ENCODE measurements at places on chromosomes 2 and 18. TPM values are rescaled to one million over a fixed set of nuclear protein-coding genes. Genes with fewer than 3 reads are reported as not detected.

The FTCDNL1 gene
- total RNA-seq, result 7.1 TPM

The PLEK gene
- 104 TPM for total RNA-seq

The SLC19A3 gene
- not detected for total RNA-seq

The COL4A3 gene
- 15.2 TPM for total RNA-seq

The C2orf81 gene
- total RNA-seq, result 1.7 TPM

The GTF3C2 gene
- total RNA-seq, result 73.8 TPM

The DYNC1I2 gene
- 65.3 TPM for total RNA-seq

The CPS1 gene
- total RNA-seq, result 4.1 TPM

The OBSL1 gene
- 31.0 TPM for total RNA-seq

The TMEM178A gene
- 0.49 TPM for total RNA-seq

The MYO3B gene
- not detected for total RNA-seq

The CDH2 gene
- total RNA-seq, result 32.1 TPM

The OSBPL1A gene
- 24.5 TPM for total RNA-seq

The MARCO gene
- total RNA-seq, result 18.0 TPM

The CYP27A1 gene
- 20.5 TPM for total RNA-seq

DNA sequence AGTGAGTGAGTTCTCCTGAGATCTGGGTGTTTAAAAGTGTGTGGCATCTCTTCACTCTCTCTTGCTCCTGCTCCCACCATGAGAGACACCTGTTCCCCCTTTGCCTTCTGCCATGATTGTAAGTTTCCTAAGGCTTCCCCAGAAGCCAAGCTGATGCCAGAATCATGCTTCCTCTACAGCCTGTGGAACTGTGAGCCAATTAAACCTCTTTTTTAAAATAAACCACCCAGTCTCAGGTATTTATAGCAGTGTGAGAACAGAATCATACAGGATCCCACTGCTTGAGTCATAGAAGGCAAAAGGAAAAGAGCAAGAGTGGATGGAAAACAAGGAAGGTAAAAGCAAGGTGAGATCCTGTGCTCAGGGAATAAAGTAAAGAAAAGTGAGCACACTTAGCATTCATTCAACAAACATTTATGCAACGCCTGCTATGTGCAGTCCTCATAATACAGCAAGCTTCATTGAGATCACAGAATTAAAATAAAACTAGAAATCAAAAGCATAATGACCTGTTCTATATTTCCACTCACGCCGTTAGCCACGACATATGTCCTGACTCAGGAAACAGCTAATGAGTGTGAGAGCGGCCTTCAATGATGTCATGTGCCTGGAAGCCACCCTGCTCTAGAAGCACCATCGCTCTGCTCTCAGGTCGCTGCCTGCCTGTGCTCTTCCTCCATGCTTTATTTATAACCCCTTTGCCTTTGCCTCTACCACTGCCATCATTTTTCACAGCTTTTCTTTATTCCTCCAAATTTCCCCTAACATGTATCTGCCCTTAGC is 11.3 kb upstream of the COPS8 start:
- peaks cover 12% of the 10 kb centered on the region for H3K4me1 ChIP-seq
- DNase-seq, result no peak
- no peak overlapping the region for H3K4me3 ChIP-seq
- no peaks in the 10 kb centered on the region for H3K36me3 ChIP-seq
- H3K27me3 ChIP-seq, result no peaks in the 10 kb centered on the region

- no peak overlapping the region for H3K27ac ChIP-seq
- H3K36me3 ChIP-seq, result no peaks in the 10 kb centered on the region
- no peaks in the 10 kb centered on the region for H3K27me3 ChIP-seq
- no peak overlapping the region for H3K4me3 ChIP-seq
- H3K4me1 ChIP-seq, result no peaks in the 10 kb centered on the region
- DNase-seq, result no peak
These were observed 100.5 kb downstream of the TACR1 start for GRCh38 chr2:75098856-75099255.

GRCh38 chr2:63983986-63984605 is 35.1 kb downstream of the VPS54 start:
- no peak for DNase-seq
- H3K4me3 ChIP-seq, result no peak overlapping the region
- peaks cover 16% of the 10 kb centered on the region for H3K36me3 ChIP-seq
- H3K4me1 ChIP-seq, result no peaks in the 10 kb centered on the region
- no peak overlapping the region for H3K27ac ChIP-seq

- peaks cover 9% of the 10 kb centered on the region for H3K36me3 ChIP-seq
- H3K27me3 ChIP-seq, result no peaks in the 10 kb centered on the region
- DNase-seq, result no peak
- no peak overlapping the region for H3K4me3 ChIP-seq
- H3K4me1 ChIP-seq, result peaks cover 20% of the 10 kb centered on the region
These were observed 45.7 kb upstream of the ASPRV1 start for GRCh38 chr2:70007151-70007550.

DNA sequence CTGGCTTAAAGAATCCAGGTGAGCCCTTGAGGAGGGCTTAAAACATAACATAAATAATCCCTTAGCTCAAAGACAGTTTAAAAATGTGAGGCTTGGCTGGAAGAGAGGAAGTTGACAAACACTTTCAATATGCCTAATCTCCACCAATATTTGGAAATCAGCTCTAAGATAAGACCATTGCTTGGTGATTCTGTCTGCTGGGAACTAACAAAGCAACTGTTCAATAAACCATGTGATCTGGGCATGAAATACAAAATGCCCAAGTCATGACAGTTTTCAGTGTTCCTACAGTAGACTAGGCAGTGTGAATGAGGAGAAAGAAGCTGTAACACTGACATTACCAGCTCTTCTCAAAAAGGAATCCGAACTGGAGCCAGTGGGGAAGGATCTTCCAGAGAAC is 10.7 kb downstream of the MFF start:
- no peaks in the 10 kb centered on the region for H3K27me3 ChIP-seq
- no peak overlapping the region for H3K27ac ChIP-seq
- H3K4me3 ChIP-seq, result no peak overlapping the region

DNA sequence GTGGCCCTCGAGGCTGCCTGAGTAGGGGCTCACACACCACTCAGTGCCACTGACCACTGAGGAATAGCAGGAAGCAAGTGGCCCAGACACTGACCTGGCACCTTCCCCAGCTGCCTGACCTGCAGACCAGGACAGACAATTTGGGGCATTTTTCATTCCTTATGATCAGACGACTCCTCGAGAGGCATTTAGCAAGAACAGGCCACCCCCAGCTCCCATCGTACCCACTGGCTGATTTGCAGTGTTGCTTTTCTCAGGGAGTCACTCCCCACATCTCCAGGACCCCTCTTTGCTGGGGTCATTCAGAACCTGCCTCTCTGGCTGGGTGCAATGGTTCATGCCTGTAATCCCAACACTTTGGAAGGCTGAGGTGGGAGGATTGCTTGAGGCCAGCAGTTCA is 185.7 kb downstream of the HAUS1 start:
- no peak for DNase-seq
- no peaks in the 10 kb centered on the region for H3K4me1 ChIP-seq
- H3K36me3 ChIP-seq, result no peaks in the 10 kb centered on the region
- no peaks in the 10 kb centered on the region for H3K27me3 ChIP-seq

GRCh38 chr2:208065476-208065875 is 40.1 kb upstream of the PLEKHM3 start:
- no peaks in the 10 kb centered on the region for H3K4me1 ChIP-seq
- no peaks in the 10 kb centered on the region for H3K36me3 ChIP-seq
- DNase-seq, result no peak
- H3K27me3 ChIP-seq, result no peaks in the 10 kb centered on the region
- H3K4me3 ChIP-seq, result no peak overlapping the region
- no peak overlapping the region for H3K27ac ChIP-seq

DNA sequence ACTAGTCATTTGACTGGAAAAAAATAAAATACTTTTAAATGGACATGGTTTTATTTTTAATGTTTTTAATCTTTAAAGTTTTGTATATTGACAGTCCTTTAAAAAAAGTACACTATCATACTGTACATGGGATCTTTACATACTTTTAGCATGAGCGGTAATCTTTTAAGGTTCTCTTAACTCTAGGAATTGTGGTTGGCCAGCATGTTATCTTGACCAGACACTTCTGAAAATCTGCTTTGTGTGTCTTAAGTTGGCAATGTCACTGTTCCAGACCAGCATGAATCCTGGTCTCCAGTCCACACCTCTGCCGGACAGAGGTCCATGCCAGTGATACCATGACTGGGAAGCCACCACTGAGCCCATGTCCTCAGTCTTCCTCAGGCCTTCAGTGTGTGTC is 17.7 kb downstream of the ITGB1BP1 start:
- no peaks in the 10 kb centered on the region for H3K27me3 ChIP-seq
- no peaks in the 10 kb centered on the region for H3K4me1 ChIP-seq
- H3K27ac ChIP-seq, result no peak overlapping the region
- no peak for DNase-seq
- no peak overlapping the region for H3K4me3 ChIP-seq
- H3K36me3 ChIP-seq, result peaks cover 22% of the 10 kb centered on the region

DNA sequence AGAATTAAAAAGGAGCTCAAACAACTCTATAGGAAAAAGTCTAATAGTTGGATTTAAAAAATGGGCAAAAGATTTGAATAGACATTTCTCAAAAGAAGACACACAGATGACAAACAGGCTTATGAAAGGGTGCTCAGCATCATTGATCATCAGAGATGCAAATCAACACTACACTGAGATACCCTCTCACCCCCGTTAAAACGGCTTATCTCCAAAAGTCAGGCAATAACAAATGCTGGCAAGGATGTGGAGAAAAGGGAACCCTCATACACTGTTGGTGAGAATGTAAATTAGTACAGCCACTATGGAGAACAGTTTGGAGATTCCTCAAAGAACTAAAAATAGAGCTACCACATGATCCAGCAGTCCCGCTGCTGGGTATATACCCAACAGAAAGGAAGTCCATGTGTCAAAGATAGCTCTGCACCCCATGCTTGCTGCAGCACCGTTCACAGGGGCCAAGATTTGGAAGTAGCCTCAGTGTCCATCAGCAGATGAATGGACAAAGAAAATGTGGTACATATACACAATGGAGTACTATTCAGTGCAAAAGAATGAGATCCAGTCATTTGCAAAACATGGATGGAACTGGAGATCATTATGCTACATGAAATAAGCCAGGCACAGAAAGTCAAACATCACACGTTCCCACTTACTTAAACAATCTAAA is 46.7 kb upstream of the B3GNT7 start:
- no peak for DNase-seq
- H3K4me3 ChIP-seq, result no peak overlapping the region
- H3K27me3 ChIP-seq, result no peaks in the 10 kb centered on the region
- H3K36me3 ChIP-seq, result no peaks in the 10 kb centered on the region

GRCh38 chr2:184597571-184597991 is 748 bp upstream of the ZNF804A start:
- H3K4me3 ChIP-seq, result peak overlapping the region; percentile 50
- H3K27ac ChIP-seq, result peak overlapping the region; percentile 86
- peaks cover 16% of the 10 kb centered on the region for H3K27me3 ChIP-seq
- no peaks in the 10 kb centered on the region for H3K36me3 ChIP-seq
- peak; percentile 78 for DNase-seq

- H3K27ac ChIP-seq, result no peak overlapping the region
- H3K4me3 ChIP-seq, result no peak overlapping the region
- no peaks in the 10 kb centered on the region for H3K27me3 ChIP-seq
- no peak for DNase-seq
These were observed 443.7 kb upstream of the CELF4 start for GRCh38 chr18:38009320-38009719.

DNA sequence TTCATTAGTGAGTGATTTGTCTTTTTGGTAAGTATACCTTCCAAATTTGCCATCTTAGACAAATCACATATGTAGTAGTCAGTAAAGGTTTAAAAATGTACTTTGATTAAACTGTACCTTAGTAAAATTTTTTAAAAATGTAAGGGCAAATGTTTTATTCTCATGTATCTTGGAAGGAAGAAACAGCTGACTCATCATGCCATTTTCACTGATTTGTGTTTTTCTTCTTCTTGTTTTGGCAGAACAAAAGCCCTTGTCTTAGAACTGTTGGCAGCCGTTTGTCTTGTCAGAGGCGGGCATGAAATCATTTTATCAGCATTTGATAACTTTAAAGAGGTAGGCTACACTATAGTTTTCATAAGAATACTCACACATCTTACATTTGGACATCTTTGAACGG is 136.5 kb downstream of the PRPF40A start:
- no peaks in the 10 kb centered on the region for H3K4me1 ChIP-seq
- no peak for DNase-seq
- no peak overlapping the region for H3K27ac ChIP-seq
- no peaks in the 10 kb centered on the region for H3K36me3 ChIP-seq
- H3K27me3 ChIP-seq, result no peaks in the 10 kb centered on the region

DNA sequence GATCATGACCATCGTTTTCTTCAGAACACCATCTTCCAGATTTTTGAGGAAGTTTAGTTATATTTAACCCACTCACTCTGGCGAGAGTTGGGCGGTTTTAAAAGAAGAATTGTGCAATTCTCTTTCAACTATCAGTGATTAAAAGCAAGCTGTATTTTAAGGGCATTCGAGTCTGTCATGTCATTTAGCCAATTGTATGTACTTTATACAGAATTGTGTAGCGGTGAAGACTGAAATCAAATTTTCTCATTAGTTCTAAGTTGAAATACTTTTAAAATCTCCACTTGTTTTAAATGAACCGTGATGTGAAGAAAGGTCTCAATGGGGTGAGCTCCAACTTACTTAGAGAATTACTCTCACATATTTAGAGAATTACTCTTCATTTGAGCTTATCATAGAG is 214.6 kb upstream of the DTNA start:
- H3K27ac ChIP-seq, result no peak overlapping the region
- H3K36me3 ChIP-seq, result no peaks in the 10 kb centered on the region
- no peaks in the 10 kb centered on the region for H3K4me1 ChIP-seq
- H3K4me3 ChIP-seq, result no peak overlapping the region

- no peak overlapping the region for H3K4me3 ChIP-seq
- no peak for DNase-seq
- H3K27ac ChIP-seq, result no peak overlapping the region
- no peaks in the 10 kb centered on the region for H3K4me1 ChIP-seq
These were observed 363.1 kb downstream of the NUP35 start for GRCh38 chr2:183487326-183487725.

DNA sequence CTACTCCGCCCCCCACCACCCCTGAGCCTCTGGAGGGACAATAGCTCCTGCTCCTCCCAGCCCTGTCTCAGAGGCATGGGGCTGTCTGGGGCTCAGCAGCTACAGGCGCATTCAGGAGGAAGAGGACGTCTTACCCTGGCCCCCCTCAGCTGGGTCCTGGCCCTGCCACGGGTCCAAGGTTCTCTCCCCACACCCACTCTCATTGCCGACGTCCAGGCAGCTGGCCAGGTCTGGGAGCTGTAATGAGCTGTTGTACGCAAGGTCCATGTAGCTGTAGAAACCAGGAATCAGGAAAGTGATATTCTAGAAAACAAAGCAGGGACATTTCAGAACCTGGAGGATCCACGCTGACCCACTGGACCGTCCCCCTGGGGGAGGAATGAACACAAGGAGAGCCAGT is 13.5 kb downstream of the PASK start:
- no peaks in the 10 kb centered on the region for H3K27me3 ChIP-seq
- no peak for DNase-seq
- H3K4me3 ChIP-seq, result no peak overlapping the region

DNA sequence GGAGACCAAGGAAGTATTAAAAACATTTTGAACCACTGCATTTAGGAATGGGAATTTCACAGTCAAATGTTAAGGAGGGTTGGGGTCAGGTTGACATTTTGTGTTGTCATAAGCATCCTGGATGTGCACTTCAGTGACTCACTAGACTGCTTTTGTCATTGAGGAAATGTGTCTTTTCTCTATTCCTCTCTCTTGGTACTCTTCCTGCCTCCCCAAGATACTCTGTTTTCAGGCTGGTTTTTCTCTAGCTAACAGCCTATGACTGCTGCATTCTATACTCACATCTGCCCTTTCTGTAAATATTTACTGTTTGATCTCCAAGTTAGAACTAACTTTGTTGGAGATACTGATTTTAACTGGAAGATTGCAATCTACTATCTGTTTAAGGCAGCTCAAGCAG is 23.4 kb downstream of the XRCC5 start:
- no peak overlapping the region for H3K4me3 ChIP-seq
- peaks cover 93% of the 10 kb centered on the region for H3K36me3 ChIP-seq
- no peaks in the 10 kb centered on the region for H3K27me3 ChIP-seq
- peaks cover 41% of the 10 kb centered on the region for H3K4me1 ChIP-seq
